ENCODE measurements at places on chromosomes 7 and 10.

DNA sequence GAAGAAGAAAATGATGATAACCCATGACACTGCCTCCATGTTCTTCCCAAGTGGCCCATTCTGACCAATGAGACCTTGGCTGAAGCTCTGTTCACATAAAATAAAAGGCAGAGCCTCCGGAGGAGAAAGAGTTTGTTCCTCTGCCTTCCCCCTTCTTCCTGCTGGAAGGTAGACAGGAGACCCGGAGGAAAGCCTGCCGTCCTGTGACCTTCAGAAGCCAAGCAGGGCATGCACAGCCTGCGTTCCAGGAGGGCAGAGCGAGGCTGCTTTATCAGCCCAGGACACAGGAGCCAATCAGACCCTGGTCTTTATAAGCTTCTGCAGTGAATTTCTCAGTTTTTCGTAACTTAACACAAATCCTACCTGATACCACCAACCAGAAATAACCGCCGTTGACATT is 8.6 kb upstream of the GRID1 start:
- DNase-seq = no peak

GRCh38 chr10:57955076-57955475 is 312.6 kb downstream of the IPMK start:
- DNase-seq = no peak

DNA sequence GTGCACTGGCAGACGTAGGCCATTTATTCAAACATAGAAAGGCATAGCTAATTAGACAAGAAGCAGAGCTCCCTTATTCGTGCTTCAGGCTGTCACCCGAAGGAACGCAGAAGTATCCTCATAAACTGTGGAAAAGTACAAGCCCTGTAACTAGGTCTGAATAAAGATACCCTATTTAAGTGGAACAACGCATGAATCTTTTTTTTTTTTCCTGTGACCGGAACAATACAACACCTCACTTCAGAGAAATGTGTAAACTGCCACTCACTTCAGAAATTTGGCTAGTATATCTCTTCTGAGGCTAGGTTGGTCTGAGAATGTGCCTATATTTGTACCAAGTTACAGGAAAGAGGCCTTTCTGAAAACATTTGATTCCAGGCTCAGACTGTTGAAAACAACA is 8.0 kb upstream of the CSTF2T start:
- no peak for DNase-seq

DNA sequence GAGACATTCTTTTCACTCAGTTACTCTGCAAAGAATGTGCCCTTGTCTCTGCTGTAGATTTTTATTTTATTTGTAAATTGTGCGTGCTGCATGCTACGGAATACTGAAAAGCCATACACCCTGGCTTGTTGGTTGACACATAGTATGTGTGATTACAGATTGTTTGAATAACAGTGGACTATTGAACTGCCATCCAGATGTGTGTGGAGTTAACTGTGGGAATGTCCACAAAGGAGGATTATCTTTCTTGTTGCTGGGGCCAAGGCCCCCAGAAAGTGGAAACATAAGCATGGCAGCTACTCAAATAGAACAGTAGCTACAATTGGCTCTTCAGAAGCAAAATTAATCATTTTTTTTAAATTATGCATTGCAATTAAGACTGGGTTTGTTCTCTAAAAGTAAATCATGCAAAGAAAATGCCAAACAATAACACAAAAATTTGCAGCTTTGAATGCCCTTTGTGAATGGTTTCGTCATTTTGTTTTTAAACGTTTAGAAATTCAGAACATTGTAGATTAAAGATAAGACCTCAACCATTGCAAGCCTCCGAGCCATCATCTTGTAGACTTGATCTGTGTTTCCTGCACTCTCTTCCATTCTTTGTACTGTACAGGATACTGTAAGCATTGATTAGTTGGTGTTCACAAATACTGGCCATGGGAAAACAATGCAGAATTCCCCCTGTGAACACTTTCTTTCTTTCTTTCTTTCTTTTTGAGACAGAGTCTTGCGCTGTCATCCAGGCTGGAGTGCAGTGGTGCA is 210.3 kb upstream of the TCF7L2 start:
- DNase-seq = no peak

GRCh38 chr7:106644999-106645398 is 16.0 kb downstream of the CCDC71L start:
- no peak for DNase-seq

DNA sequence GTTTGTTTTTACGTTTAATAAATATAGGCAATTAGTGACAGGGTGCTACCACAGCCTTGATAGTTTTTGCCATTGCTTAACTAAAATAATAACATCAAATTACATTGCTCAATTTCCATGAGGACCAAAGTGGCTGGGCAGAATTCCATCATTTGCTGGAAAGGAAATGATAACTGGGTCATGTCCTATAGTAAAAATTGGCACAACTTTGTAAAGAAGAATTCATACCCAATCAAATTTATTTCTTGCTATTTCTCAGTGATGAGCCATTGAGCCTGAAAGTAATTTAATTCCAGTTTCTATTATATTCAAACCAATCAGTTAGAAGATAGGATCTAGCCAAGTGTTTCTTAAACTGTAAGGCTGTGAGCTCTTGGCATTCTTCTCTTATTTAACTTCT is 102.2 kb upstream of the CTTNBP2 start:
- DNase-seq = no peak

DNA sequence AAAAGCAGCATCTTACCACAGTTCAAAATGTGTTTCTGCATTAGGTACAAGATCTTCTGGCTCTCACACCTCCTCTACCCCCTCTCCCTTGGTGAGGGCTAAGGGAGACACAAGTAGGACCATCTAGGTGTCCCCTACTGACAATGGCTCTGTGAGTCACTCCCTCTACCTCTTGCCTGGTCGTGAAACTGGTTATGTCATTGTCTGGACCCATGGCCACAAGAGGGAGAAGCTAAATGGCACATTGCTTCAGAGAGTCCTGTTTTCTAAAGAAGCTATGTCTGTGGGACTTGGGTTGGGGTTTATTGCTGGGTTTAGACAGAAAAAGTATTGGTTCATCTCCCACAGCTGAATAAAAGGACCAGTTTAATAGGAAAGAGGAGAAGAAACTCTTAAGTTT is 4.0 kb upstream of the PLXNA4 start:
- no peak for DNase-seq

- DNase-seq = peak; percentile 46
These were observed 621 bp downstream of the P4HA1 start for GRCh38 chr10:73096041-73096448.

GRCh38 chr7:52504561-52504960 is 530.9 kb upstream of the POM121L12 start:
- DNase-seq = no peak

DNA sequence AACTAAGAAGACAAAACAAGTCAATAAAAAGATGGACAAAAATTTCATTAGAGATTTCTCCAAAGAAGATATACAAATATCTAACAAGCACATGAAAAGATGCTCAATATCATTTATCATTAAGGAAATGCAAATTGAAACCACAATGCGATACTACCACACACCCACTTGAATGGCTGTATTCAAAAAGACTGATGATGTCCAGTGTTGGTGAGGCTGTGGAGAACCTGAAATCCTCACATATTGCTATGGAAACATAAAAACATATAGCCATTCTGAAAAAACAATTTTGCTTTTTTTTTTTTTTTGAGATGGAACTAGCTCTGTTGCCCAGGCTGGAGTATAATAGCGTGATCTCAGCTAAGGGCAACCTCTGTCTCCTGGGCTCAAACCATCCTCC is 124.1 kb upstream of the LAMB4 start:
- DNase-seq = no peak

DNA sequence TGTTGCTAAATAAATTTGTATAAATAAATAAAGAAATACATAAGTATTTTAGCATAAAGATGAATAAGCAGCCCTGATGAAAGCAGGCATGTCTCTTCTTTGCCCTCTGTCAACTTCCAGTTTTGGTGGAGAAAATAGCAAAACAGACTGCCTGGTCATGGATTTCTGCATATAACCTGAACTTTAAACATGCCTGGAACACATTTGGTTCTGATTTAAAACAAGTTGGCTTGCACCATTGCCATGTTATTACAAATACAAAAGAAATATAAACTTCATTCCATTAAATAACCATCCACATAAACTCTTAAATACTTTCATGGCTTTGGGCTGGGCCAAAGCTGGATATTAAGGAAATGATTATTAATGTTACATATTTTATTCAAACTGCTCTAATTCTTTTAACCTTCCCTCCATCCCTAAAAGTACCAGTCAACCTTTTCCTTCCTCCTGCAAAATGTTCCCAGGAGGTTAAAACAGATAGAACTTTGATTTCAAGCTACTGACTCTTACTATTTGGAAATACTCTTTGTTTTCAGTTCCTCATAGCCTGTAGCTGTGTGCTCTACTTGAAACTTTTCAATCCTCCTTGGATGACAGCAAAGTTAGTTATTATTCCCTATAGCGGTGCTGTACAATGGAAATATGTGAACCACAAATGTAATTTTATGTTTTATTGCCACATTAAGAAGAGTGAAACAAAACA is 96.3 kb downstream of the BICC1 start:
- no peak for DNase-seq

DNA sequence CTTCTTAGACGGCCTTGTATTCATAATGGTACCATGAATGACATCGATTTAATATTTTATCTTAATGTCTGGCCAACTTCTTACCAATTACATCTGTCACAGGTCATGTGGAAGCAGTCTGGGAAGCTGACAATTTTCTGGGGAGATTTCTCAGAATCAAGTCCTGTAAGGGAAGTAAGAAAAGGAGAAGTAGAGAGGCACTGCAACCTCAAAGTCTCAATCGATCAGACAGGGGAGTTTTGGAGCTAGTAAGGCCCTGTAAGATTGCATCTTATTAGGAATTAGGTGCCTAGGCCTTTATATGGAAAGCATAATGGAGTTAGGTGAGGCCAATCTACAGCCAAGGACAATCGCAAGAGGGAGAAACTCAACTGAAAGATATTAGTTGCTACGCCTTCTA is 694.6 kb upstream of the SORCS1 start:
- DNase-seq = no peak
